ENCODE measurements at places on chromosomes 5 and 9.

DNA sequence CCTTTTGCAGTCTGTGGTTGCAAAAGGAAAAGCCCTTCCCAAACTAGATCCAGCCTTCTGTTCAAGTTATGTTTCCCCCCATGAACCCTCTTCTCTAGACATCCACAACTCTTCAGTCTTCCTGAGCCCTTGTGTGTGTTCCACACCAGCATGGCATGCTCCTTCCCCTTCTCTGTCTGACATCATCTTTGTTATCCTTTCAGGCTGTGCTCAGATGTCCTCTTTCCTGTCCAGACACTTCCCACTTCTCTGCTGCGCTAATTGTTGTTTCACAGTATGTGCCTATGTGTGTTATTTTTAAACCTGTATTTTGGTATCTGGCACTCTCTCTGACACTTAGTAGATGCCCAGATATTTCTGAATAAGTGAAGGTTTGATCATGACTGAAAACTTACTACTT is 38.2 kb downstream of the FOCAD start:
- no peak for DNase-seq

DNA sequence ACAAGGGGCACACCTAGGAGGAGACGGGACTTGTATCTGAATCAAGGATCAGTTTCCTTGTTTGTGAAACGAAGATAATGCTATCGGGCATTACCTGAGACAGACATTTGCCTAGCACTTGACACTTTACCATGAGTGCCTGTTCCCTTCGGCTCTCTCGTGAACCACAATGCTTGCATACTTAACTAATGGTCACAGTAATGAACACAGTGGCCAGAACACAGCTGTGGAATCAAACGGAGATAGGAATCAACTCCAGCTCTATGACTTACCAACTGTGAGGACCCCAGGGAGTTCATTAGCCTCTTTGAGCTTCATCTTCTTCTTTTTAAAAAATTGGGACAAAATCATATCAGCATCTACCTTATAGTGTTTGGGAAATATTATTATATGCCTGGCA is 207.8 kb downstream of the DRD1 start:
- DNase-seq = no peak

DNA sequence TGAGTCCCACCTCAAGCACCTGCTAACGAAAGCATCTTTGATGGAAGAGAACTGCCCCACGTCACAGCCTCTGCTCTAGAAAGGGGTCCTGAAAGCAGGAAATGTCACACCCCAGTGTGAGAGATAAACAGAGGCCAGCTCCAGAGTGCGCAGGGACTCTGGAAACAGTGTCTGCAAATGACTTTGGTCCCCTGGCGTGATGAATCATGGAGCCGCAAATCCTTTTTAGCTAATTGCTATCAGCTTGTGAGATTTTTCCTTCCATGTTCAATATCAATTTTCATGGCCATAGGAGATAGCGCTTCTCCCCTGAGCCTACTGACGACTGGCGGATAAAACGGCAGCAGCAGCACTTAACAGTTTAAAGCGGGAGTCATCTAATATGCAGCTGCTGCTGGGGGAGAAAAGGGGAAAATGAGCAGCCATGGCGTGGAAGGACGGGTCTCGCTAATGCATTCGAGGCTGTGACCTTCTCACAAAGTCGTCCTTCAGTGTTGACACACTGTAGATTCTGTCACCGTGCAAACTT is 209.6 kb upstream of the IRX1 start:
- DNase-seq = no peak

DNA sequence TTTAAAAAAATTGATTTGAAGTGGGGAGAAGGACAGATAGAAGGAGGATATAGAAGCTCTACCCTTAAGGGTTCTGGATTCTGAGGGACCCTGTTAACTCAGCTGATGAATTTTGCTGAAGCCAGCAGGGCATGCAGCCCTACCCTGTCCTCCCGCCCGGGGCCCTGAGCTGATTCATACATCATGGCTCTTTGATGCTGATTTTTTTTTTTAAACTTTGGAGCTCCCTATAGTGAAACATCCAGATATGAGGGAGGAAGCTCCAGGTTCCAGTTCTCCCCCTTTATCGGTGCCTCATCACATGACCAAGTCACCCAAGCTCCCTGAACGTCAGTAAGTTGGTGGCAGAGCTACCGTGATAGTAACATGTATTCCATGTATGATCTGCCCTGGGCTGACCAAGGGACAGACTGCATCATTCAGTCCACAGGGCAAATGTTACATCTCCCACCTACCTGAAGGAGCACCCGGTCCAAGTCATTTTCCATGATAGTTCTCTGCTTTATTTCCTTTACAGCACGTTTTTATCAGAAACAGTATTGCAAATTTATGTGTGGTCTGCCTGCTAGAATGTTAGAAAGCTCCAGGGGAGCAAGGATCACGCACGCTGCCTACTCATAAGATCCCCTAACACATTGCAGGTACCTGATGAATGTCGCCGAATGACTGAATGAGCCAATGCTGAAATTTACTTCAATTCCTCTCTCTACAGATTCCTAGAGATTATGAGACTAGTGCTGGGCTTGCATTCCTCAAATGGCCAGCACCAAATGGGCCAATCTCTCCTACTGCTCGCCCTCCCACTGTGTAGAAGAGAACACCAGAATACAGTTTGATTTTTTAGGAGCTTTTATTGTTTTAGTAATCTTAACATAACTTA is 25.9 kb downstream of the SPARC start:
- no peak for DNase-seq

GRCh38 chr5:164422400-164422799 is 917.0 kb downstream of the MAT2B start:
- no peak for DNase-seq
